ENCODE measurements at places on chromosomes 11 and 22.
A peak's percentile ranks its signal among the peaks of the same experiment; 100 is the strongest.

DNA sequence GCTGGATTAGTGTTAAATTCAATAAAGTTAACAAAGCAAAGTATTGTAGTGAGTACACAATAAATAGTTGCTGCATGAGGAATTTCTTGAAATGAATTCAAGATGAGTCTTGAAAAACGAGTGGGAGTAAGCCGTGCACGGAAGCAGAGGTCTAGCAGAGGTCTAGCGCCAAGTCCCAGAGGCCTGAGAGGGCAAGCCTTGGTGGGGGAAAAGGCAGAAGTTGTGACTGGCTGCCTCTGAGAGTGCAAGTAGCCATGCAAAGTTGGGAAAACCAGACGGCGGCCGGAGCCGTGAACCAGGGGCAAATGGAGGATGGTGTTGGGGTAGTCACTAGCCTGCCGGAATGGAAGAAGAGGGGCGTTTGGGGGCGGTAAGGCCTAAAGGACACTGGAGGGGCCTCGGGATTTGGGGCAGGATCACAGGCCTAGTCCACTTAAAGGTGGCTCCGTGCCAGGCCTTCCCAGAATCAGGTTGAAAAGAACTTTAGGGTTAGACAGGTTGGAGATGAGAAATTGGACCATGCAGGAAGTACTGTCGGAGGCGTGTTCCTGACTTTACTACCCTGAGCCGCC lies 379 bp upstream of the SLC3A2 start:
- DNase-seq = no peak

GRCh38 chr11:119752345-119752871 lies 23.4 kb upstream of the NECTIN1 start:
- no peak for DNase-seq

GRCh38 chr11:113447621-113448315 lies 27.4 kb downstream of the DRD2 start:
- no peak for DNase-seq

DNA sequence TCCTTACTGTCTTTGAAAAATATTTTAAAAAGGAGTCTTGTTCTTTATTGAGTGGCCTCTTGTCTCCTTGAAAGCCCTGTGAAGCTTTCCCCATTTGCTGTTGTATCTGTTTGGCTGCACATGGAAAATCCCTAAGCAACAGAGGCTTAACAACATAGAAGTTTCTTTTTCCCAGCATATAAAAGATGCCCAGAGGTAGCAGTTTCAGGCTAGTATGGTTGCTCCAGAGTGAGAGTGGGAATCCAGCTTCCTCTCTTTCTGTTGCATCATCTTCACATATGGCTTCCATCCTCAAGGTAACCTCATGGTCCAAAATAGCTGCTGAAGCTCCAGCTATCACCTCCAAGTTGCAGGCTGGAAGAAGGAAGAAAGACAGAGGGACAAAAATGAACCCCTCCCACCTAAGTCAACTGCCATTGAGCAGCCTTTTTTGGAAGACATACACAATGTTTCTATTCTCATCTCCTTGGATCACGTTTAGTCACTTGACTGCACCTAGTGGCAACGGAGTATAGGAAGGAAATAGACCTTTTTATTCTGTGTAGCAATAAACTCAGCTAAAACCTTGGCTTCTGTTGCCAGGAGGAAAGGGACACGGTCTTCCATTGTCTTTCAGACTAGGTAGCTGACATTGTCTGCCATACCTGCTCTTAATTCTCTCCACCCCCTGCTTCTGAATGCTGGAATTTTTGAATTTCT lies 5.3 kb downstream of the CSF2RB start:
- DNase-seq = no peak

GRCh38 chr11:210803-211180 lies 3.3 kb downstream of the RIC8A start:
- DNase-seq = no peak

- peak; percentile 99 for DNase-seq
Observed at GRCh38 chr11:118435893-118436624, at the start of gene KMT2A. Gene KMT2A, plus strand, starts transcription at chr11:118436492. Its CDS starts 21 bp downstream, at chr11:118436513.

DNA sequence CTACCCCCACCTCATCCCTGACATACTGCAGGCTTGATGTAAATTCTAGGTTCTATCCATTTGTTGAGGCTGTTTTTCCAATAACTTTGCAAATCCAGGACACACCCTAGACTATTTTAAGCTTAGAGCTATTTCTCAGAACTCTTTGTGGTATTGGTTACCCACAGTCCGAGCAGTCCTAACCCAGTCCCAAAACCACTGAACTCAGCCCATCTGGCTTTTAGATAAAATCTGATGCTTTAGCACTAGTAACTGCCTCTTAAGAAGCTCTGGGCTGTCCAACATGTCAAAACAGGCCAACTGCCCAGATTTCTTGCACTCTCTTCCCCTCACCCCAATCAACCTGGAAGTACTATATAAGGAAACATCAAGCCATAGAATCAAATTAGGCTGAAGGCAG lies 344.4 kb upstream of the CADM1 start:
- no peak for DNase-seq

DNA sequence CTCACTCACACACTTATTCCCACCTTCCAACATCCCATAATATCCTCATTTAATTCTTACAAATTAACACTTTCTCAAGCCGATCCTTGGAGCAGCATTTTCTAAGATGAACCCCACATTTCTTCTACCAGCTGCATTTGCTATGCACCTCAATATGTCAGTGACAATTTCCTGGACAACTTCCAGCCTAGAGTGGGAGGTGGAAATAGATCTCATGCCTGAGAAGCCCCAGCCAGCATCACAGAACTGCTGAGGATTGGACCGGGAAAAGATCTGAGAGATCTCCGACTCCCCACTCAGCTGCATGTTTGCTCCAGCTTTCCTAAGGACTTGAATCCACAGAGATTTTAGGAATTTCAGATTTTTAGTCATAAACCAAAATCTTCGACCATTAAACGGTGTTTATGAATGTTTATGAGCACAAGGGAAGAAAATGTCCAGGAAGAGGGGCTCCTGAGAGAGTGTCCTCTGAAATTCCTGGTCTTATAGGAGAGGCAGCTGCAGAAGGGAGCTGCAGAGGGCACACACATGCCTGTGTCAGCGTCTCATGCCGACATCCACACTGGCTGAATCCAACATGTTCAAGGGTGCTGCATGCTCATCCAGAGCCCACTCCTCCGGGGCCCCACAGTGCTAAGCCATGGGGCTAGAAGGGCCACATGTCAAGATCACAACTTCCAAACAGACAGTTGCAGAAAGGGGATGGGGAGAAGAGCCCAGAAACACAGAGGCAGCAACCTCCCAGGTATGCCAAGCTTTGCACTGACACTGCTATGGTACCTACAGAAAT lies 68.6 kb downstream of the MICAL3 start:
- DNase-seq = no peak

- DNase-seq = no peak
Observed at GRCh38 chr11:133600786-133601185, 68.5 kb upstream of the OPCML start.

GRCh38 chr11:849104-849824 lies 6.6 kb downstream of the TSPAN4 start:
- no peak for DNase-seq

DNA sequence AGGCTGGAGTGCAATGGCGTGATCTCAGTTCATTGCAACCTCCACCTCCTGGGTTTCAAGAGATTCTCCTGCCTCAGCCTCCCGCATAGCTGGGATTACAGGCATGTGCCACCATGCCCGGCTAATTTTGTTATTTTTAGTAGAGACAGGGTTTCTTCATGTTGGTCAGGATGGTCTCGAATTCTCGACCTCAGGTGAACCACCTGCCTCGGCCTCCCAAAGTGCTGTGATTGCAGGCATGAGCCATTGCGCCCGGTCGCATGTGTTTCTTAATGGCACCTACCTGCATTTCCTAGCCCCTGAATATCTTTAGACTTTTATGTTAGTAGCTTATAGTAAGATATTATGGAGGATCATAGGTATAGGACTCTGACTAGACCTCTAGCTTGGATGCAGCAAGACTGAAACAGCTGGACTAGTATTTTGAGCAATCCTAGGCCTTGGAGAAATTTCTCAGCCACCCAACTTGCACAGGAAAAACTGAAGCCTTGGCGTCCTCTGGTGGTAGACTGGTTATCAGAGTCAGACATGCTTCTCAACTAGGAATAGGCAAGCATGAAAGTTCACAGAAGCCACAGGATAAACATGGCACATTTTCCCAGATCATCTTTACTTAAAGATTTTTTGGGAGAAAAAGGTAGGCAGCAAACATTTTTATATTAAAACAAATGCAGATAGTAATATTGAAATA lies 22.7 kb upstream of the C1QTNF4 start:
- peak; percentile 75 for DNase-seq

DNA sequence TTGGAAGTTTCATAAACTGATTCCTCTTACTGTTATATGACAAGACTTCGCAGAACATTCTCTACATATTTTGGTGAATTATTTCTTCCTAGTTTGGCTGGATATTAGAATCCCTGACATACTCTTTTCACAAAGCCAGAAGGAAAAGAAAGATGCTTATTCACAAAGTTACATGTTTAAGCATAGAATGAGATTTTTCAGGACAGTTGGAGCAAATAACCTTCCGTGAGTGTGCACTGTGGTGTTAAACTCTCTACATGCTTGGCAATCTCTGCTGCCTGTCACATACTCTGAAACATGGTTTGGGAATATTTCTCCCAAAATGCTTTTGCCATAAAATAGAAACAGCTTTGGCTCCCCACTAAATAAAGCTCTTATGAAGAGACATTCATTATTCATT lies 230.0 kb upstream of the MTNR1B start:
- no peak for DNase-seq

DNA sequence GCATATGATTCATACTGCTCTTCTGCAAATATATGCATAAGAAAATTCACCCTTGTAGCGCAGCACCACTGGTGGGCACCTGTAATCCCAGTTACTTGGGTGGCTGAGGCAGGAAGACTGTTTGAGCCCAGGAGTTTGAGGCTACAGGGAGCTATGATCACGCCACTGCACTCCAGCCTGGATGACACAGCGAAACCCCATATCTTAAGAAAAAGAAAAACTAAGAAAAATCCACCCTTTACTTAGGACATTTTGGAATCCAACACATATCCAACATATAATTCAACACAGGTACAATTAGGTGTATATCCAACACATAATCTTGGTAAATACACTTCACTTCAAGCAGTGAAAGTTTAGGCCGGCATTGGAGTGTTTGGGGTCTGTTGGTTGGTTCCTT lies 255.5 kb upstream of the PITPNB start:
- no peak for DNase-seq

DNA sequence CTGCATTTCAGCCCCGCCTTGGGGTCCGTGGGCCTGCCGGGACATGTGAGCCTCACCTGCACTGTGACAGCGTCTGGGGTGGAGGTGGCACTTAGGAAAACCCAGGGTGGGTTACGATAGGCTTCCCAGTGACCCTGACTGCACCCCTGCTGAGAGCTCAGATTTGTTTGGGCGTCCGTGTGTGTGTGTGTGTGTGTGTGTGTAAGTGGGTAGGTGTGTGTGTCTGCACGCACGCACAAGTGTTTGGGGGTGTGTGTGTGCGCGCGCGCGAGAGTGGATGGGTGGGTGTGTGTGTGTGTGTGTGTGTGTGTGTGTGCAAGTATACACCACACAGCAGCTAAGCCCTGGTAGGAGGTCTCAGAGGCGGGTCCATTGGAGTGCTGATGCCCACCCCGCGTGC lies 12.1 kb upstream of the ARHGAP8 start:
- no peak for DNase-seq

DNA sequence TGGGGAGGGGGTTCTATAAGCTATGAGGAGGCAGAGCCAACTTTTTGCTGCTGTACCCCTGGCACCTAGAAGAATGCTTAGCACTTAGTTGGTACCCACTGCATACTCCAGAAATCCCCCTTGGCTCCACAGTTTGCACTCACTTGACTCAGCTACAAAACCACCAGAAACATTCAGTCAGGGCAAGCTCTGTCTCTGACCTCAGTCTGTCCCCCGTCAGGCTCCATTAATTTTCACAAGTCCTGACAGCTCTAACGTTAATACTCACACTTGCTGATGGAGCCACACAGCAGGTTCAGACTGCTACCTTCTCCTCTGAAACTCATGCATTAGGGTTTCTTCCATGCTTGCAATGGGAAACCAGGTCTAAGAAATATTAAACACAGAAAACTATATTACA lies 81.7 kb downstream of the MPPED2 start:
- no peak for DNase-seq

DNA sequence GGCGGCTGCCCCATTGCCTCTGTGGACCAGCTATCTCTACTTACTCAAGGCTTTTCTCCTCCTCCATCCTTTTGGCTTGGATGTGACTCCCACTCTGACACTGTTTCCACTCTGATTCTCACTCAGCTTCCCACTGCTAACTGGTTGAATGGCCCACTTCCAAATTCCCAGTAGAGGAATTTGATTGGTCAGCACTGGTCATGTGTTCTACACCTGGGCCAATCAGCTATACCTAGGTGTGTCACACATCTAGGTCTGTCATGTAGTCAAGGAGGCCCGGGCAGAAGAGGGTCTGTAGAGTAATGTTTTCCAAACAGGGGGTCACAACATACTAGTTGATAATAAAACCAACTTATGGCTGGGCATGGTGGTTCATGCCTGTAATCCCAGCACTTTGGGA lies 53.3 kb downstream of the TPBGL start:
- DNase-seq = no peak

GRCh38 chr11:29243616-29244015 lies 773.2 kb downstream of the KCNA4 start:
- DNase-seq = no peak

DNA sequence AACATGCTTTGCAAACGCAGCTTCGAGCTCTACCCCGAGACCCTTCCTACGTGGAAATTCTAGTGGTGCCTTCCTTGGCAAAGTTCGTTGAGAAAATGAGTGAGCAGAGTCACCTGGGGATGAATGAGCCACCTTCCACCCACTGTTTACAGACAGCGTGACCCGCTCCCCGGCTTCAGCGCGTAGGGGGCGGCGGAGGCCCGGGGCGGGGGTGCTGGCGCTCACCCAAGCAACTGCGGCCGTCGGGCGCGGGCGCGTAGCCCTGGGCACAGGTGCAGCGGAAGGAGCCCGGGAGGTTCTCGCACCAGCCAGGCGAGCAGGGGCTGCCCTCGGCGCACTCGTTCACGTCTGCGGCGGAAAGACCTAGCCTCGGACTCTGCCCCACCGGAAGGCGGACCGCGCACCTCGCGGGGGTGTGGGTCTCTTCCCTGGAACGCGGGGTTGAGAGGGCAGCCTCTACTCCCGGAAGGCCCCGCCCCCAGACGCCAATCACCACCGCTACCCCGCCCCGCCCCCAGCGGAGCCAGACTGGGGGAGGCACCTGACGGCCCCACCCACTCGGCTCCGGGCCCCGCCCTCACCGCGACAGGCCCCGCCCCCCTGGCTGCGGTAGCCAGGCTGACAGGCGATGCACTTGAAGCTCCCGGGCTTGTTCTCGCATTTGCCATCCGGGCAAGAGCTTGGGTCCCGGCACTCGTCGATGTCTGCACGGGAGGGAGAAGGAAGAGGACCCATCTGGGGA lies 11.8 kb downstream of the LTBP3 start:
- peak; percentile 89 for DNase-seq

DNA sequence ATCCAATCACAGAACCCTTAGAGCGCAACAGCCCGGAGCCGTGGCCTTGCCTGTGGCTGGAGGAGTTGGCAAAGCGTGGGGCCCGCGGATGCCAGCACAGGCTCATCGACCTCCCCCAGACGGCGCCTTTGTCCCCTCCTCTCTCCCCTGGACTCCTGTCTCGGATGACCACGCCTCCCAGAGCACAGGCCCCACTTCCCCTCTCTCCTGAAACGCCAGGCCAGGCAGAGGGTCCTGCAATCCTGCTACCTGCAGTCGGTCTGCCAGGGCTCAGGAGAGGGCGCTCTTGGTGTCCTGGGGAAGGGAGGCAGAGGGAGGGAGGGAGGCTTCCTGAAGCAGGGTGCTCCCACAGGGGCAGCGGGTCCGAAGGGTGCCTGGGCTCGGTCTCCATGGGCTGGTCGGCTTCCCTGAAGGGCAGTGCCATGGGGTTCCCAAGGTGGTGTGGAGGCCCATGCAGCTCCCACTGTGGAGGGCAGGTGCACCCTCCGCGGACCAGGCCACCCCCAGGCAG lies 16.6 kb upstream of the TTLL12 start:
- peak; percentile 86 for DNase-seq

Measured in mesendoderm (in vitro differentiated cells).